Right lung (tissue), 10 donors: ENCODE measurements at places on chromosomes 2 and 18. TPM values are rescaled to one million over a fixed set of nuclear protein-coding genes. Genes with fewer than 3 reads are reported as not detected.

ERFE gene
- 0.21 TPM for polyA plus RNA-seq

L3MBTL4 gene
- 5.2 TPM for polyA plus RNA-seq

CYB5A gene
- 285 TPM for polyA plus RNA-seq

BMP10 gene
- not detected for polyA plus RNA-seq

NMUR1 gene
- 0.34 TPM for polyA plus RNA-seq
